ENCODE measurements at places on chromosomes 12 and 14.

GRCh38 chr14:20632448-20632830 is 9.1 kb downstream of the OR6S1 start:
- no peak for DNase-seq

- DNase-seq: no peak
These were observed 30.6 kb upstream of the MSI1 start for GRCh38 chr12:120399531-120399930.

DNA sequence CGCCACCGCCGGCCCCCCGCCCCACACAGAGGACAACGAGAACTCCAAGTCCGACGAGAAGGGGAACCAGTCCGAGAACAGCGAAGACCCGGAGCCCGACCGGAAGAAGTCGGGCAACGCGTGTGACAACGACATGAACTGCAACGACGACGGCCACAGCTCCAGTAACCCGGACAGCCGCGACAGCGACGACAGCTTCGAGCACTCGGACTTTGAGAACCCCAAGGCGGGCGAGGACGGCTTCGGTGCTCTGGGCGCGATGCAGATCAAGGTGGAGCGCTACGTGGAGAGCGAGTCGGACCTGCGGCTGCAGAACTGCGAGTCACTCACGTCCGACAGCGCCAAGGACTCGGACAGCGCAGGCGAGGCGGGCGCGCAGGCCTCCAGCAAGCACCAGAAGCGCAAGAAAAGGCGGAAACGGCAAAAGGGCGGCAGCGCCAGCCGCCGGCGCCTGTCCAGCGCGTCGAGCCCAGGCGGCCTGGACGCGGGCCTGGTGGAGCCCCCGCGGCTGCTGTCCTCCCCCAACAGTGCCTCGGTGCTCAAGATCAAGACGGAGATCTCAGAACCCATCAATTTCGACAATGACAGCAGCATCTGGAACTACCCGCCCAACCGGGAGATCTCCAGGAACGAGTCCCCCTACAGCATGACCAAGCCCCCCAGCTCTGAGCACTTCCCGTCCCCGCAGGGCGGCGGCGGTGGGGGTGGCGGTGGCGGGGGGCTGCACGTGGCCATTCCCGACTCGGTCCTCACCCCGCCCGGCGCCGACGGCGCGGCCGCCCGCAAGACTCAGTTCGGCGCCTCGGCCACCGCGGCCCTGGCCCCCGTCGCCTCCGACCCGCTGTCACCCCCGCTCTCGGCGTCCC is 150.9 kb downstream of the EGLN3 start:
- no peak for DNase-seq

GRCh38 chr12:89864411-89864810 is 155.8 kb upstream of the ATP2B1 start:
- DNase-seq: no peak

DNA sequence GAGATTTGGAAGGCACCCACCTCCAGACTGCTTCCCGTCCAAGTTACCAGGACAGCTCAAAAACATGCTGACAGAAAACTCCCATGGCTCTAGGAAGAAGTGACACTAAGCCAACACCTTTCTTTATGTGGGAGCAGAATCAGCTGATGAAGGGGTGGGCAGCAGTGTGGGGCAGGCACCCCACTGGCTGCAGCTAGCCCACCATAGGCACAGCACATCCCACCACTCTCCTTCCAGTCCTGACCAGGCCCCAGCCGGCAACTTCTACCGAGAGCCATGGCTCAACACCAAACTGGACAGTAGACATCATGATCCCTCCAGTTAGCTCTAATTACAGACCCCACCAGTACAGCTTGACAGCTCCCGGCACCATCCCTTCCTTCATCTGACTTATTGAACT is 45.0 kb downstream of the SH2B3 start:
- DNase-seq: no peak

DNA sequence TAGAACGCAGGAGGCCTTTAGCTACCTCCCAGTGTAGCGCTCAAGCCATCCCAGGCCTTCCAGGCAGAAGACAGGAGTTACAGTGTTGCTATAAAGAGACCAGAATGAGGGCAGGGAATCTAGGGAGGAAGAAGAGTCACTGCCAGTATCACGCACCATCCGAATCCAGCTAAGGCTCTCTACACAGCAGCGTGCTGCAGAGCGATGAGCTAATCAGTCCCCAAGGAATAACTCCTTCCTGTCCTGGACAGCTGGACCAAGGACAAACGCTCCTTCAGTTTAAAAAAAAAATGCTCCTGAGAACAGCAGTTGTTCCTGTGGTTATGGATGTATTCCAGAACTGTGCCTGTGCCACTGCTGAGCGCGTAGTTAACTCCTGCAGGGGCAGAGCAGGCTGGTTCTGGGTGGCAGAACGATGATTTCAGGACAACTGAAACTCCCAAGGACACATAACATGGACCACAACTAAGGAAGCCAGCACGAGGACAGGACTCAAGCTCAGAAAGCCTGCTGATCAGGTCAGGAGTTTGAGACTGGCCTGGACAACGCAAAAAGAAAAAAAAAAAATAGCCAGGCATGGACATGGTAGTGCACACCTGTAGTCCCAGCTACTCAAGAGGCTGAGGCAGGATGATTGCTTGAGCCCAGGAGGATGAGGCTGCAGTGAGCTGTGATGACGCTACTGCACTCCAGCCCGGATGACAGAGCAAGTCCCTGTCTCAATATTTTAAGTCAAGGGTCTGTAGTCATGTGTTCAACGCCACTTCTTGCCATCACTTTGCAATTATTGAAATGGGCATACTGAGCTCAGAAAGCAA is 2.6 kb downstream of the IFFO1 start:
- no peak for DNase-seq

GRCh38 chr12:26979733-26980132 is 34.5 kb downstream of the TM7SF3 start:
- no peak for DNase-seq

DNA sequence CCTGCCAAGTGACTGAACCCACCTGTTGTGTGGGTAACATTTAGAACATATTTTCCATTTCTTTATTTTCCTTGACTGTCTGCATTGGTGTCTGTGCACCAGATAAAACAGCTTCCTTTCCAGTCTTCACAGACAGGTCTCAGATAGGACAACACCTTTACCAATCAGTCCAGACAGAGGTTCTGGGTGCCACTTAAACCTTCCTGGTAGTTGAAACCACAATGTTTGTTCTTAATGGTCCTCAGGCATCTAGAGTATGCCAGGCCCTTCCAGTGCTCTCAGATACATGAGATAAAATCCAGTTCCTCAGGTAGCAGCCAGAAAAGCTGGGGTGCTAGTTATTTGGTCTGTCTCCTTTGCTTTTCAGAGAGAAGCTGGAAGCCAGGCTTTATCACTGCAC is 7.0 kb upstream of the CLEC2D start:
- DNase-seq: no peak

GRCh38 chr12:112564160-112564784 is 145.5 kb downstream of the PTPN11 start:
- no peak for DNase-seq

DNA sequence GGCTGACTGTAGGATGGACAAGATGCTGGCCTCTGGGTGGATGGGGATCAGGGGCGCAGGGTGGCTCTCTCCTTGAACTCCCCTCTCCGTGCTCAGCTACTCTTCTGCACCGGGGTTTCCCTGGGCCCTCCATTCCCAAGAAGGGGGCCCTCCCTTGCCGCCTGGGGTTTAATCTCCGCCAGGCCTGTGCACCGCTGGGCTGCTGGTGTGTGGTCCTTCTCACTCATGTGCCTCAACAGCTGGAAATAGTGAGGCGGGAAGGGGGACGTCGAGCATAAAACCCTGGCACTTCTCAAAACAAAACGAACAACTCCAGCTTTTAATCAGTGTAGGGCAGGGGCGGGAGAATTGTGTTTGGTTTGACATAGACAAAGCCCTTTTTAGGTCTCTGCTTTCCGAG is 19.0 kb upstream of the SMOC1 start:
- DNase-seq: no peak

GRCh38 chr12:8596561-8596960 is 16.1 kb downstream of the AICDA start:
- no peak for DNase-seq

DNA sequence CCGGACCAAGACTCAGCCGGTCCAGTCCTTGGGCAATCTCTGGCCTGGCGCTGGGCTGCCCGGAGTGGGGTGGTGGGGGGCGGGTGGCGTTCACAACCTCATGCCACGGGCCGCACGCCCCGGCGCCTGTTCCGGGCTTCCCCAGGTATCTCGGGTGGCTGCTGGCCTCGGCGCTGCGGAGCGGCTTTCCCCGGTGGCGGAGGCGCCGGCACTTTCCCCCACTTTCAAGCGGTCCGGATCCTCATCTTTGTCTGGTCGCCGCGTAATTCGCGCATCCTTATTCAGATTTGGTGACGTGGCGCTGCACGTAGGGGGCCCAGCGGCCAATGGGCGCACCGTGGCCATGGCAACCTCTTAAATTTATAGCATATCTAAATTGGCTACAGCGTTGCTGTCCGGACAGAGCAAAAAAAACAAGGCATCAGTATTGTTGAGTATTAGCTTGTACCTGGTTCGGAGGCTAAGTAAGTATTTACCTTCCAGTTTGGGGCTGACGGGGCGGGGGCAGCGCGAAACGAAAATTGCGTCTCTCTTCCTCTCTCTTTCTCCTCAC is at the start of gene LHX5:
LHX5 (minus strand) TSS at position 253 of the 553 bp plus-strand sequence. CDS start 373 bp downstream, outside the sequence.
- no peak for DNase-seq

DNA sequence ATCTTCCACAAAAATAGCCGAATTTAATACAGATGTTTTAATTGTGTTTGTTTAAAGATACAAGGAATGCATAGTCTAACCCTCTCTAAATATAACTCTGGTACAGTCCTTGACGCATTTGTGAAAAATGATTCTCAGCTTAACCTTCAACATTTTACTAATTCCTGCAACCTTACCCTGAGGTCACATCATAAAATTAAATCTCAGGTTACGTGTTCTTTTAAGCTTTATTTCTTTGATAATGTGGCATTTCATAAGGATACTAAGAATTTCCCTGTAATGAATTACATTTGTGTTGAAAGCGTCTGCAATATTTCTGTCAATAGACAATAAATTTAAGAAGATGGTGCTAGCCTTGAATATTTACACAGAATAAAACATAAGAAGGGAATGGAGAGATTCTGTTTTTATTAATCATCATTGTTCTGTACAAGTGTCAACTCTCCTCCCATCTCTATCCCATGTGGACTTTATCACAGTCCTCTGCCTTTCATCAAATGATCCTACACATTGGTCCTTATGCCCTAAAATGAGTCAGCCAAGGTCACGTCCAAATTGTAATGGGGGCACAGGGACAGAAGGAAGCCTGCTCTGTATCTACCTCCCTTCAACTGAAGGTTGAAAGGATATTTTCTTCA is 769.3 kb upstream of the FLRT2 start:
- no peak for DNase-seq

DNA sequence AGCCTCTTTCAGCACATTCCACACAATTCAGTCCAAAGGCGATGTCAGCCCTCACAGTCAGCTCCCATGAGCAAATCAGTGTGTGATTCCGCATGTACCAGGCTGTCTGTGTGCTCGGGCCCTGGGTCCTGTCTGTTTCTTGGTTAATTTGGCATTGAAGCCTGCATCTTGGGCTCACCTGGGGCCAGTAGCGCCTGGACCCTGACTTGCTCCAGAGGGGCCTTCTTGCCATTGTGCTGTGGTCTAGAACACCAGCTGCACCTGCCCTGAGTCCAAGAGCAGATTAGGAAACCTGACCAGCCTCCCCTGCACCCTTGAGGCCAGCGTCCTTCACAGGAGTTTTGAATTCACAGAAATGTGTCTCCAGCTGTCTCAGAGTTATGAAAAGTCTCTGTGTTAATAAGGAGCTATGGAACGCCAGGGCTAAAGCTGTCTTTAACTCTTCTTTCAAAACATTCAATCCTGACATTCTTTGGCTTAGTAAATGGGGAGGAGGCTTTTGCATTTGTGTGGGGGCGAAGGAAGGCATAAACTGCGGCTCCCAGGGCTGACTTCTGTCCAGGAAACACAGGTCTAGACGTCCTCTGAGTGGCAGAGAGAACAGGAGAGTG is 102.2 kb downstream of the ARF6 start:
- DNase-seq: no peak

- DNase-seq: no peak
These were observed 119.3 kb upstream of the OVCH1 start for GRCh38 chr12:29616664-29617406.

GRCh38 chr12:104490850-104491249 is 34.1 kb downstream of the CHST11 start:
- DNase-seq: no peak

- DNase-seq: no peak
These were observed 126.9 kb upstream of the PRICKLE1 start for GRCh38 chr12:42716491-42716891.

GRCh38 chr12:51025338-51025835 is 797 bp downstream of the SLC11A2 start:
- DNase-seq: no peak

GRCh38 chr12:19154686-19155085 is 25.2 kb downstream of the PLEKHA5 start:
- DNase-seq: no peak

DNA sequence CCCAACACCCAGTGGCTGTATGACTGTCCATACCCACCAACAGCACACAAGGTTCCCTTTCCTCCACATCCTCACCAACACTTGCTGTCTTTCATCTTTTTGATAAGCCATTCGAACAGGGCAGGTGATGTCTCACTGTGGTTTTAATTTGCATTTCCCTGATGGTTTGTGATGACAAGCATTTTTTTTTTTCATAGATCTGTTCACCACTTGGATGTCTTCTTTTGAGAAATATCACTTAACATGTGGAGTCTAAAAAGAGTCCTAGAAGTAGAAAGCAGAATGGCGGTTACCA is 198.1 kb upstream of the DIO3 start:
- DNase-seq: no peak

DNA sequence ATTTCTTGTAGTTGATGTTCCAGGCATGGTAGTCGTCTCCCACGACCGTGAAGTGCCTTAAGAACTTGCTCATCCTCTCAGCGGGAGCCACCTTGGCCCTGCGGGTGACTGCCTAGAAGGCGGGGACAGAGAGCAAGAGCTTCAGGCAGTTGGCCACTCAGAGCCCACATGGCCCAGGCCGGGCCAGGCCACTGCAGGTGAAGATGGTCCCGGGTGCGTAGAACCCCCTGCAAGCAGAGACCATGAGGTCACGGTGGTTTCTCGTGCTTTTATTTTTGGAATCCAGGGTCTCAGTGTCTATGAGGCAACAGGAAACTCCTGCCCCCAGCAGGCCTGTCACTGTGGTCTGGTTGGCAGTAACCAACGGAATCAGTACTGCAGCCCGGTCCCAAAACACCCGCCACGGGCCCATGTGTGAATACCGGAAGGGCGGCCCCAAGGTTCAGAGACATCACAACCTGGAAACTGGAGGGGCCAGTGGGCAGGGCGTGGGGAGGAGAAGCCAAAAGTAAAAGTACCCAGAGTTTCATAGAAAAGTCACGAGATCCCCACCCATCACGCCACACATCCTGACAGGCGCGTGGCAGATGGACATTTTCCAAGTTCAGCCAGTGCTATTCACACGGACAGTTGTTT is 27.5 kb downstream of the HVCN1 start:
- peak; percentile 91 for DNase-seq

- no peak for DNase-seq
These were observed 6.9 kb downstream of the MGAT4C start for GRCh38 chr12:86249276-86249675.

DNA sequence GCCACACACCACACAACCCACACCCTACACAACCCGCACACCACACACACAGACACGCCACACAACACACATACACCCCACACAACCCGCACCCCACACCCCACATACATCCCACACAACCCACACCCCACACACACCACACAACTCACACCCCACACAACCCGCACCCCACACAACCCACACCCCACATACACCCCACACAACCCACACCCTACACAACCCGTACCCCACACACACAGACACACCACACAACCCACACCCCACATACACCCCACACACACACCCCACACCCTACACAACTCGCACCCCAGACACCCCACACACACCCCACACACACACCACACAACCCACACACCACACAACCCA is 78.5 kb downstream of the NOC4L start:
- DNase-seq: no peak

All from immature natural killer cell (primary cell).